ENCODE measurements at places on chromosomes 2 and 18.

GRCh38 chr2:158573739-158574138, 117.0 kb downstream of the PKP4 start:
- no peak for DNase-seq

- DNase-seq = no peak
Observed at GRCh38 chr2:226766352-226767055, 33.1 kb downstream of the IRS1 start.

DNA sequence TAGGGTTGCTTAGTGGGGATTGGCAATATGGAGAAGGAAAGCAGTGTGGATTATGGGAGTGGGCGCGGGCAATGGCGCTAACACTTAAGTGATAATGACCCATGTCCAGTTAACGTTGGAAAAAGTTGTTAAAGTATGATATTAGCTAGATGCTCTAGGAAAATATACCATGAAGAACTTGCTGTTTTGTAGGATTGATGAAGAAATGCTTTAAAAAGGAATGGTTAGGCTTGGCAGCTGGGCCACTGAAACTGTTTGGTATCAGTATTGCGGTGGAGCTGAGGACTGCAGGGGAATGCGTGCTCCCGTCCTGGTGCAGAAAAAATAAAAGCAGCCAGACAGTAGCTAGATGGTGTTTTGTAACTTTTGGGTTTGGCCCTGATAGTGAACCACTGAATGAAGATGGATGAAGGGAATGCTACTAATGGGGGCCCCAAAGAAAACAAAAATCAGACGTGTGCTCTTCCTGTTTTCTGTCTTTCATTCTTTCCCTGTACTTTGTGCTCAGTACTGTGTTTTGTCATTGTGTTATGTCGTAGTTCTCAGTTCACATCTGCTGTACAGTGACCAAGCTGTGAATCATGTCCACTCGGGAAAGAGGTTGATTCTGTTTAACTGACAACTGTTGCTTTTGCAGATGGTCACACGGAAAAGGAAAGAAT, 999 bp downstream of the INSIG2 start:
- DNase-seq = no peak

GRCh38 chr18:65282096-65282495, 468.7 kb upstream of the CDH7 start:
- DNase-seq = no peak

- no peak for DNase-seq
Observed at GRCh38 chr2:136085453-136086209, 32.3 kb downstream of the CXCR4 start.

- DNase-seq = no peak
Observed at GRCh38 chr2:191112448-191112901, 38.3 kb downstream of the STAT4 start.

DNA sequence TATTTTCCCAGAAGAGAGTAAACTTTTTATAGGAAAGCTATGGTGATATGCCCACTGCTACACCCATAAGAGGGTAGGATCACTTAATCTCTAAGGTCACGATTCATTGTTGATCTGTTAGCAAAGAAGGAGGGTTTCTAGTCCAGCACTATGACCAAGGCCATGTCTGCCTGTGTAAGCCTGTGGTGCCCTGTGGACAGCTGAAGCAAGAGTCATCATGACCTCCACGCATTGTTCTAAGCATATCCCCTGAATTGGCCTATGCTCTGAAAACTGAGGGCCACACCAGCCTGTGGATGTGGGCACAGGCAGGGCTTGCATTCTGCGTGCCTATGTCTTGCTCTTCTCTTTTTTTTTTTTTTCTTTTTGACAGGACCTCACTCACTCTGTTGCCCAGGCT, 89.8 kb upstream of the SMIM21 start:
- DNase-seq = no peak

- DNase-seq = no peak
Observed at GRCh38 chr2:119766944-119767343, 7.2 kb downstream of the PTPN4 start.

DNA sequence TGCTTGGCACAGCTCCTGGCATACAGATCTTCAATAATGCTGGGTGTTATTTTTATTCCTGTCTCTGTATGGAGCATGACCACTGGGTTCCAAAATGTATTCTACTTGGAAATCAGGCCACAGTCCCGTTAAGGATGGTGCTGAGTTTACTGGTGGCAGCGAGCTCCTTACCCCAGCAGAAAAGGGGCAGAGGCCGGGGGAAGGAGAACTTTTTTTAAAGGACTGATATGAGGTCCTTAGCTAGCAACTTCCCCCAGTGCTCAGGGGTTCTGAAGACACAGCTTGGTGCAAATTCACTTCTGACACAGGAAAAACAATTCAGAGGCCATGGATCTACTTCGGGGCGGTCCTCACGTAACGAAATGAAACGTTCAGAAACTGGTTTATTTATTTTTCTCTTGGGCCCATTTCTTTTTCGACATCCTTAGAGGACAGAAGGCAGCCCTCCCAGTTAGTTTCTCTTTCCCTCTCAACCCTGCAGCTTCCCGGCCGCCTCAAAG, 872 bp downstream of the RDH14 start:
- DNase-seq = no peak

GRCh38 chr2:58727981-58728656, 487.0 kb upstream of the FANCL start:
- no peak for DNase-seq
